Activated CD8-positive, alpha-beta memory T cell treated with anti-CD3 and anti-CD28 coated beads for 1 hour (primary cell): ENCODE measurements at places on chromosomes 3 and 15.

- DNase-seq, result no peak
Measured at GRCh38 chr3:124258057-124258500, 266.2 kb upstream of the ROPN1 start.

- no peak for DNase-seq
Measured at GRCh38 chr3:29754346-29754745, 473.5 kb downstream of the RBMS3 start.

- DNase-seq, result no peak
Measured at GRCh38 chr3:71580636-71581456, 2.7 kb downstream of the FOXP1 start.

GRCh38 chr3:37494216-37494615 is 319.8 kb upstream of the LRRFIP2 start:
- no peak for DNase-seq

- DNase-seq, result no peak
Measured at GRCh38 chr3:127606086-127606805, 8.0 kb downstream of the MCM2 start.

DNA sequence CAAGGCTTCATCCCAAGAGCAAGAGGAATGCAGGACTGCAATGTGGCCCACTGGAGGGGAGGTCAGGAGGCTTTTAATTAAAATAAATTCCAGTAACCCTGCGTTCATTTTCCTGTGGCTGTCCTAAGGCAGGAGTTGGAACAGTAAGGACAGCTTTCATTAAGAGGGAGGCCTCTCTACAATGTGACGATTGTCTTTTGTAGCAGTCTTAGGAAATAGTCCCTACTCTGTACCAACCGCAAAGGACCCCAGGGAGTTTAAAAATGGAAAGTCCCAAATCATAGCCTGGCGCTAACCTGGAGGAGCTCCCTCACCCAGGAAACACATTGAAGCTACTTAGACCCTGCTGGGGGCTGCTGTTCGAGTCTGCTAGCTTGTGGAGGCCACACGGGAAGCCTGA is 62.8 kb downstream of the SYNM start:
- no peak for DNase-seq

DNA sequence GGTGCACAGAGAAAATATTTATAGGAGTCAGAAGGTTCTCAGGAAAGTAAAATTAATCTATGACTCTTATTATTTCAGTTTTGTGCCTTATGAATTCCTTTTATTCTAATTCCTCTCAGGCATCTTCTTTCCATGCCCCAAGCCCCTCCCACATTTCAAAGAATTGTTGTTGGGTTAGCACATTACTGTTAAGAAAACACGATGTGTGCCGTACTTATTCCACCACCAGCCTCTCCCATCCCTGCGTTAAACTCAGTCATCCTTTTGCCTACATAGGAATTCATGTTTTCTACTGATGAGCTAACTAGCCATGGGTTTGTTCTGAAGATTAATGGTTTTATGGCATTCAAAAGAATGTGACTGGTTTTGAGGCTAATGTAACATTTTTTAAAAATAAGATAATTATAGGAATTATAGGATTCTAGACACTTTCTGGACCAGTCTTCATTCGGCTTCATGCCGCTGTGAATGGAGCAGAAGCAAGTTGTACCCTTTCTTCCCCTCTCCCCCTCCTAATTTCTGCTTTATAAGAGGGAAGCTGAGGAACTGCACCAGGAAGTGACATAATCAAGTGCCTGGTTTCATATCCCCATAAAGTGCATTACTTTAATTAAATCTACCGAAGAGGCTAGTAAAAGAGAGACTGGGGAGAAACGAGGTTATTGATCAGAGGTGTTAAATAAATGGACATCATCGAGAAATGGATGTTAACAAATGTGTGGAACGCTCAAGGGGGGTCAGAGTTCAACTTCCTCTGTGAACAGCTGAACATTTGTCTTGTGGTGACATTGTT is 12.3 kb upstream of the MB21D2 start:
- DNase-seq, result no peak
